Tracheal epithelial cell (primary cell): ENCODE measurements at places on chromosomes 3 and 15. TPM values are rescaled to one million over a fixed set of nuclear protein-coding genes. Genes with fewer than 3 reads are reported as not detected.

Gene HYKK
- total RNA-seq, result 0.96 and 6.2 TPM in 2 replicates

Gene NR2E3
- under 0.01 TPM in 1 of 2 replicates, not detected in the other for total RNA-seq

Gene GREM1
- 0.21 and 1.7 TPM in 2 replicates for total RNA-seq

Gene ACTC1
- not detected in 2 replicates for total RNA-seq

Gene TF
- under 0.01 TPM in 2 replicates for total RNA-seq

Gene SLC24A5
- not detected in 2 replicates for total RNA-seq

Gene TMIE
- total RNA-seq, result 0.24 and 0.85 TPM in 2 replicates

Gene CNTN4
- 0.21 TPM in 1 of 2 replicates, not detected in the other for total RNA-seq

Gene DUOX1
- 19.0 and 34.3 TPM in 2 replicates for total RNA-seq

Gene SLC2A2
- total RNA-seq, result under 0.01 TPM in 1 of 2 replicates, not detected in the other

Gene GOLGA6A
- not detected in 2 replicates for total RNA-seq

Gene CACNA1D
- total RNA-seq, result under 0.01 TPM in 1 of 2 replicates, not detected in the other

Gene GPR149
- total RNA-seq, result not detected in 2 replicates
